ENCODE measurements at places on chromosomes 7 and 10.

DNA sequence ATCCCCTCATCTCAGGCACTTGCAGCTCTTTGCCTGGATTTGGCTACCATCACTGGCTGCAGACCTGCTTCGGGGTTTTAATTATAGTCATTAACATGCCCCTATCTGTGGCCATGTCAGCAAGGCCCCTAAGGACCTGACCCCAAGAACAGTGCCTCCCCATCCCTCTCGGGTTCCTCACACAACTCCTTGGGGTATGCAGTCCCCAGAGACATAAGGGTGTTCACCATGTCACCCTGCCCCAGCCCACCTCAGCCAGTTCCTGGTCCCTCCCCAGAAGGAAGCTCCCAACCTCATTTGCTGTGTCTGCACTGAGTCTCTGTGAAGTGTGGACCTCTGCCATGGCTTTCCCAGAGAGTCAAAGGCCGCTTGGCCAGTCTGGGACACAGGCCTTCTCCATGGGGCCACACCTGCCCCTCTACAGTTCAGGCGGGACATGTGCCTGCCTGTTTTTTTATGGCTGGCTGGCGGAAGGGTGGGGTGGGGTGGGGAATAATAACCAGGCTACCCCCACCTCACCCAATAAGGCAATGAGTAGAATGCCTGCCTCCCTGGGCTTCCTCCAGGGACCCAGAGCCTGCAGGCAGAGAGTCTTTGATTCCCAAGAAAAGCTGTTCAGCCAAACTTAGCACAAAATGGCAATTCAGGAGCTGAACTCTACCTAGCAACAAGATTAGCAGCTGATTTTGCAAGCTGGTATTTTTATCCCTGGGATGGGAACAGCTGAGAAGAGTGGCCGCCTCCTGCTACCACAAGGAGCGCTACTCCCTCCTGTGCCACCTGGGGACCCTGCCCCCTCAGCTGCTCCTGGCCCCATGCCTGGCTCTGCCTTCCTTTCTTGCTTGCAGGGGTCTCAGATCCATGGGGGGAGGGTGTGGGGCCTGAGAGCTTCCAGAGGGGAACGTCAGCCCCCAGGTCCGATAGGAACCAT, 23.7 kb upstream of the CAMK2B start:
- no peak for DNase-seq

DNA sequence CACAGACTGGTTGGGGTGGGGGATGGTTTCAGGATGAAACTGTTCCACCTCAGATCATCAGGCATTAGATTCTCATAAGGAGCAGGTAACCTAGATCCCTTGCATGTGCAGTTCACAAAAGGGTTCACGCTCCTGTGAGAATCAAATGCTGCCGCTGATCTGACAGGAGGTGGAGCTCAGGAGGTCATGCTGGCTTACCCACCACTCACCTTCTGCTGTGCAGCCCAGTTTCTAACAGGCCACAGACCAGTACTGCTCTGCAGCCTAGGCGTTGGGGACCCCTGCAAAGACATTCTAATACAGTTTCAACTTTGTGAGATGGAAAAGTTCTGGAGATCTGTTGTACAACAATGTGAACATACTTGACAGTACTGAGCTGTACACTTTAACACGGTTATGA, 39.9 kb downstream of the STRA8 start:
- no peak for DNase-seq

DNA sequence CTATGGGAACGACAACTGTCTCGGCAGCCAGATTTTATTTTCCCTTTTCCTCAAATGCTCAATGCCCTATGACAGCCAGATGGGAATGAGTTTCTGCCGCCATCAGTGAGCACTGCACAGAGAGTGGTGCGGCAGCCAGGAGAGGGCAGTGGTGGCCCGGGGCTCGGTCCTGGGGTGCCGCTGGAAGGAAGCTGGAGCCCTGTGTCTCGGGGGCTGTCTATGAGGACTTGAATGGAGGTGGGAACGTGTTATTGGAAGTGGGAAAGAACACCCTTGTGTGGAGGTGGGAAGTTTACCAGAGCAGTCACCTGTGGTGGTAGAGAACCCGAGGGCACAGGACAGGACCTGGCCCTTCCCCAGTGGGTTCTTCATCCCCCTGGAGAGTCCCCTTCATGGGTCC, 35.8 kb downstream of the JAKMIP3 start:
- no peak for DNase-seq

DNA sequence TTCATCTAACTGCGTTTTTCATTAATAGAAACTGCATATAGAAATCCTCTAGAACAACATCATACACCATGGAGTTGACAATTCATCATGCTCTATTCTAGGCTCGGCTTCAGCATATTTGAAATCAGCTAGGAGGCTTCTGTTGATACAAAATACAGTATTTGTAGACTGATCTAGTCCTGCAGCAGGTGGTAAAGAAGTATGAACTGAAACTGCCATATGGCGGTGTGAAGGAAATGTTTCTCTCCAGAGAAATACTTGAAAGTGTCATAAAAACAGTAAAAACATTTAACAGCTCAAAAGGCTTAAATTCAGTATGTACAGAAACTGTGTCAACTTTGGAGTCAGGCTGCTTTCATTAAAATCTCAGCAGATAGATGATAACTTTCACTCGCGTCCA, 32.0 kb upstream of the MYO3A start:
- no peak for DNase-seq

GRCh38 chr7:119197877-119198527, 973.5 kb downstream of the ANKRD7 start:
- peak; percentile 53 for DNase-seq

GRCh38 chr7:35993113-35993512, 159.9 kb upstream of the EEPD1 start:
- DNase-seq: no peak

DNA sequence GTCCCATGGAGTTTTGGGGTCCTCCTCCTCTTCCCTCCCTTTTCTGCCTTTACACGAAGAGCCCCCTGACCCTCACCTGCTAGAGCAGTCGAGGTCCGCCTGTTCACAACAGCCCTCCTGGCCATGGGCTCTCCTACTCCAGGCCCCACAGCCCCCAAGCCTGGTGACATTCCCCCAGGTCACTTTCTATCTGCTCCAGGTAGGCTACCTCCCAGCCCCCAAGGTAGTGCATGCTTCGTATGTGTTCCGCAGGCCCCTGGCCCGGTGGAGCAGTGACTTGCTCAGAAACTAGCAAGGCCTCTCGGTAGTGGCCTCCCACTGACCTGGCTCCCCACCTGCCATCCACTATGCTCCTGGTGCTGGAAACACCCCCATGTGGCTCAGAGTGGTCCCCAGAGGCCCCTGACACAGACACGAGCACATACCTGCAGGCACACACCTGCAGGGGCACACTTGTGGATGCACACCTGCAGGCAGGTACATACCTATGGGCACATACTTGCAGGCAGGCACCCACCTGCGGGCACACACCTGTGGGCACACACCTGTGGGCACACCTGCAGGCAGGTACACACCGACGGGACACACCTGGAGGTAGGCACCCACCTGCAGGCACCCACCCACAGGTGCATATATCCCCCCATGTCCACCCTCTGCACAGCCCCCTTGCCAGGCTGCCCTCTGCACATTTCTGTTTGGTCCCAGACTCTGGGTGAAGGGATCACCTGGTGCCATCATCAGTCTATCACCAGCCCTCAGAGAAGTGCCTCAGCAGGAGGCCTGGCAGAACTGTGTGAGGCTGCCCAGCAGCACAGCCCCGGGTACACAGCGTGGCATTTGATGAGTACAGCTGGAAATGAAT, 322.5 kb downstream of the PTPRN2 start:
- DNase-seq: no peak

- no peak for DNase-seq
Observed at GRCh38 chr10:34364253-34365037, 450.7 kb downstream of the PARD3 start.

DNA sequence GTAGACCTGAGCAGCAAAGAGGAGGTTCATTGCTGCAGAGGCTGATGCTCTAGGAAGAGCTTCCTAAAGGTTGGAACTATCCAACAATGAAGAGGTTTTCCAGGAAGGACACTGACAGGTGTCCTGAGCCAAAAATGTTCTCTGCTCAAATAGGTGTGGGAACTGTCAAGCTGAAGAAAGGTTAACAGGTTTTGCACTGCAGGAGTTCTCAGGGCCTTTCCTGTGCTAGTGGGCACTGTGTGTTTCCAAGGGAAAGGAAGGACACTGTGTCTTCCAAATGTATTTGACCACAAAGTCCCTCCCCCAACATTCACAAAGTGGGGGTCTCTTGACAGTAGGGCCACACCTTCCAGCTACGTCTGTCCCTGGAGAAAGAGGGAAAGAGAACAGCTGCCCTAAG, 4.0 kb downstream of the ZCCHC24 start:
- no peak for DNase-seq

- DNase-seq: no peak
Observed at GRCh38 chr10:16360425-16360824, 76.4 kb upstream of the PTER start.

All from hematopoietic multipotent progenitor cell treated with erythropoietin and hydrocortisone succinate and interleukin-3 and kit ligand, for 8 days (in vitro differentiated cells).